ENCODE measurements at places on chromosomes 1 and 21.

- no peak for DNase-seq
These were observed at the start of gene C8B for GRCh38 chr1:56965916-56966697. TSS of gene C8B (minus strand) at chr1:56966015. CDS start at chr1:56965948, 67 bp downstream.

GRCh38 chr1:111943846-111944749 is 45.4 kb downstream of the KCND3 start:
- no peak for DNase-seq

- peak; percentile 22 for DNase-seq
These were observed 743 bp downstream of the PHF13 start for GRCh38 chr1:6614019-6614928.

- no peak for DNase-seq
These were observed 306.3 kb upstream of the RGS18 start for GRCh38 chr1:191851799-191852595.

- no peak for DNase-seq
These were observed 19.9 kb downstream of the FOXO6 start for GRCh38 chr1:41380979-41381691.
